ENCODE measurements at places on chromosomes 6 and 20.
A peak's percentile ranks its signal among the peaks of the same experiment; 100 is the strongest.

GRCh38 chr20:12573442-12573841 lies 435.3 kb upstream of the SPTLC3 start:
- DNase-seq, result no peak

DNA sequence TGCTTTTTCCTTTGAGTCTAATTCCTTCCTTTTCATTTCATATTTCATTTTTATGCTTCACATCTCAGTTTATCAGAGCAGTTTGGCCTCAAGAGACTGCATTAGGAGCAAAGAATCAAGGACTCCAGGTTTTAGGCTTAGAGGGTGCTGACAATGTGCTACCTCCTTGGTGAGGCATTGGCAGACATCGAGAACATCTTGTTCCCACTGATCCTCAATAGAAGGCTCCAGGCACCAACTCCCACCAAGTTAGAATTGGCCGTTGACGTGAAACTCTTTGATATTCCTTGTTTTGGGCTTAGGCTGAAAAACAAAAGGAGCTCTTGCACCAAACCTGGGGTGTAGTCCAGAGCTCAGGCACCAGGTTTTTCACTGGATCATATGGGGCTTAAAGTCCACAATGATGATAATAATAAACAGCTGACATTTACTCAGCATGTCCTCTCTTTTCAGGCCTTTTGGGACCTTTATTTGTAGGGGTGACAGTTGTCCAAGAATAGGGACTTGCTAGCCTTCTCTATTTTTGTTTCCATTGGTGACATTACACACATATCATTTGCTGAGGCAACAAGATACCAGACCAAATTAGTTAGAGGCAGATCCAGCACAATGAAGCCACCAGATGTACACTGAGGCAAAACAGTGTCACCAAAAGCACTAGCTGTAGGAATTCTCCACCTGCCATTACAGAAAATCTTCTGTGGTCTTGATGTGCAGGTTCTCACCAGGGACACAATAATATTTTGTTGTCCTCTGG lies 81.0 kb upstream of the ENPP5 start:
- no peak for DNase-seq

GRCh38 chr6:3803627-3804468 lies 45.3 kb upstream of the FAM50B start:
- DNase-seq, result no peak

DNA sequence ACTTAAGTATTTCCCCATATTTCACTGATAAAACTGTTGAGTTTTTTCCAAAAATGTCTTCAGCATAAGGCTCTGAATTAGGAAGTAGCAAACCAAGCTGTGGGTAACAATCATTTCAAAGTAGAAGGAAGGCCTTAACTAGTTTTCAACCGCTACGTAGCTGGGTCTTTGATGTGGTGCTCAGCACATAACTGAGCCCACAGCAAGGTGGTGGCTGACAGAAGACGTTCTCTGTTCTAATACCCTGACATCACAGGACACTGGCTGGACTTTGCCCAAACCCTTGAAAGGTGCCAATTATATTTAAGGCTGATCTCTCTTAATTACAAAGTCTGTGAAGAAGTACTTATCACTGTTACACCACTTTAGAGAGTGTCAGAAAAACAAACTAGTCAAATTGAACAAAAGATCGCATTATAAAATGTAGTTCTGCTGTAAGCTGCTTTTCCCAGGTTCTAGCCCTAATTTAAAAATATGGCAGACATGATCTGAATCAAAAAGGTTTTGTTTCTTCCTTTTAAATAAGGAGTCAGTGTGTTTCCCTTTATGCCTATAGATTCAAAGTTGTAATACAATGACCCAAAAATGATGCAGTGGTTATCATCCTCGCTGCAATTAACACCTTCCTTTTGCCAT lies 26.7 kb downstream of the MAN1A1 start:
- DNase-seq, result peak; percentile 22

DNA sequence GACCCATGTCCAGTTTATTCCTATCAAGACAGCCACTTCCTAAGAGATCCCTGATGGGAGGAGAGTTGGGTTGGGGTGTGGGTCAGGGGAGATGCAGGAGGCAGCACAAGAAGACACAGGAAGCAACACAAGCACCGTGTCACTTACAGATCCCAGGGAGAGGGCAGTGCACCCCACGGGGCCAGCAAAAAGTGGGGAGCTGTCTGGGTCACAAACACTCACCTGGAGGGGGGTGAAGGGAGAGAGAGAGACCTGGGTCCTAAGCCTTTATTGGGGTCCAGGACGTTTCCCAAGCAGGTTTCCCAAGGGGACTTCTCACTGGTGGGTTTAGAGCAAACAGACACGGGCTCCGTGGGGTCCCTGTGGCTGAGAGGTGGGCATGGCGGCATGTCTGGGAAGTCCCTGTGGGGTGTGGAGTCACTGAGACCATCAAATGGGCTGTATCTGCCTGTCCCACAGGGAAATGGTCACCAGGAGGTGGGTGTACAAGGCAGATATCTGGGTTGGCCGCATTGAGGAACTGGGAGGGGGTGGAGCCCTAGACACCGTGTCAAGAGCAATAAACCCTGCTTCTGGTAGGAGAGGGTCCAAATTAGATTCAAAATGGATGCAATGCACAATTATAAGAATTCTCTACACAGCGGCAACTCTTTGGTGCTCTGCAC lies 1.6 kb upstream of the CD93 start:
- DNase-seq, result no peak

DNA sequence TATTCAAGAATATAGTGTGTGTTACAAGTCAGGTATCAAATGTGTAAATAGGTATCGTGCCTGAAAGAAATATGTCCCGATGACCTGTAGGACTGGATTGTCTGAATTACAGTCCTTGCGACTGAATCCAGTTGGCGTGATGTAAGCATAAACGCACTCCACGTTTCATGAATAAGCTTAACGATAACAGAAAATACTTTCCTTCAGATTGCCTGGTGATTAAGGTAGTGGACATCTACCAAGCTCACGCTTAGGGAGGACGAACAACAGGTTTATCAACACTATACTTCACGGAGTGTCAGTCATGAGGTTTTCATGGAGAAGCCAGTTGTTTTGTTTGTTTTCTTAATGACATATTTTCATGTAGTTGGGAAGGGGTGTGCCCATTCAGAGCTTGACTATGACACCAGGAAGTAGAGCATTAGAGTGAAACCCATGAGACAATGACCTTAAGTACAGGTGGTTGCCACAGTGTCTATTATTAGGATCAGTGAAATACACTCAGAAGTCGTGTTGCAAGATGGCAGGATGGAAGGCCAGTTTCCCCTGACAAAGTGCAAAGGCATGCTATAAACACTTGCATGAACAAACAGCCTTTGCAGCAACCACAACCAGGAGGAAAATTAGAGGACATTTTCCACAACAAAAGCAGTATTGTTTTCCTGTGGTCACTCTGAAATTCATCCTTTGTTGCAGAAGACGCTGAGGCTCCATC lies 305.8 kb upstream of the PRDM1 start:
- DNase-seq, result no peak

GRCh38 chr6:30149234-30149633 lies 11.8 kb downstream of the TRIM10 start:
- no peak for DNase-seq

- DNase-seq, result no peak
Measured at GRCh38 chr6:41625442-41625841, 12.8 kb upstream of the MDFI start.

- no peak for DNase-seq
Measured at GRCh38 chr6:47836046-47836445, 54.2 kb downstream of the OPN5 start.

DNA sequence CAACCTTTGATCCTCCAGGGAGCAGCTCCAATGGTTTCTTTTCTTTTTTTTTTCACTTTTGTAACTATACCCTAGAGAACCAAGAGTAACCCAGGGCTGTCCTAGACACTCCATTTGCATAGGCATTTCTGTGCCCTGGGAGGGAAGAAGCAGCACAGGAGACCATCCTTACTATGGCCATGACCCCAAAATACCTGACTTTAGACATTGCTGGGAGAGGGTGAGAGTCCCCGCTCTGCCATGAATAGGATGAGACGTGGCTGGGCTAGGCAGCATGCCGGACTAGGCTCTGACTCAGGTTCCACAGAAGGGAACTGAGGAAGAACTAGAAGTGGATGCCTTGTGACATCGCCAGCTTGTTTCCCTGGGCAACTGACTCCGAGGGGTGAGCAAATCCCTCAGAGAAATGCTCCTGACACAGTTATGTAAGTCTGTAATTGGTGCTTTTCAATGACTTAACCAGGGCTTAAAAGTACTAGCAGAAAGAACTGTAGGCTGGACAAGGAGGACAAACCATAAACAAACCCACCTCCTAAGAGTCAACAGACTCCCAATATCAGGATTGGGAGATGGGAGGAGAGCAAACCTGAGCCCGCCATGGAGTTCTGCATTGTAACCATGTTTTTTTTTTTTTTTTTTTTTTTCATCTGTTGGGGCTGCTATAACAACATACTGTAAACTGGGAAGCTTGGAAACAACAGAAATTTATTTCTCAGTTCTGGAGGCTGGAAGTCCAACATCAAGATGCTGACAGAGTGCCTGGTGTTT lies 910 bp upstream of the ADTRP start:
- DNase-seq, result no peak

DNA sequence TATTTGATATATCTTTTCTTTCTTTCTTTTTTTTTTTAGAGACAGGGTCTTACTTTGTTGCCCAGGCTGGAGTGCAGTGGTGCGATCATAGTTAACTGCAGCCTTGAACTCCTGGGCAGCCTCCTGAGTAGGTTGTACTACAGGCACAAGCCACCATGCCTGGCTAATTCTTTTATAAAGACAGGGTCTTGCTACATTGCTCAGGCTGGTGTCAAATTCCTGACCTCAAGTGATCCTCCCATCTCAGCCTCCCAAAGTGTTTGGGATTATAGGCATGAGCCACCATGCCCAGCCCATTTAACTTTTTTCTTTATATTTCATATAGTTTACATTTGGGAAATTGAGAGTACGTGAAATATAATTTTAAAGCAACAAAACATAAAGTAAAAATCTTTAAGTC lies 10.1 kb downstream of the NUS1 start:
- DNase-seq, result no peak

DNA sequence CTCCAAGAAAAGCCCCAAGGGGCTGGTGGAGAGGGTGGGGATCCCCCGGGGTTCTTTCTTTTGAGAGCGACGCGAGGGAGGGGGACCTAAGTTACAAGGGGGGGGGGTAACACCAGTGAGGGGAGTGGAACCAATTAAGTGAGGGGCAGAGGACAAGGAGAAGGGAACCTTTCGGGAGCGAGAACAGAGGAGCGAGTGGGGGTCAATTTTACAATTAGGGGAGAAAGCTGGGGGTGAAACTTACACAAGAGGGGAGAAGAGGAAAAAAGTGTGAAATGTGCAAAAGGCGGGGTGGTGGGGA lies 548 bp downstream of the SALL4 start:
- no peak for DNase-seq

GRCh38 chr6:122715725-122716124 lies 63.8 kb upstream of the FABP7 start:
- no peak for DNase-seq

- no peak for DNase-seq
Measured at GRCh38 chr6:148980234-148980633, 233.4 kb downstream of the UST start.

DNA sequence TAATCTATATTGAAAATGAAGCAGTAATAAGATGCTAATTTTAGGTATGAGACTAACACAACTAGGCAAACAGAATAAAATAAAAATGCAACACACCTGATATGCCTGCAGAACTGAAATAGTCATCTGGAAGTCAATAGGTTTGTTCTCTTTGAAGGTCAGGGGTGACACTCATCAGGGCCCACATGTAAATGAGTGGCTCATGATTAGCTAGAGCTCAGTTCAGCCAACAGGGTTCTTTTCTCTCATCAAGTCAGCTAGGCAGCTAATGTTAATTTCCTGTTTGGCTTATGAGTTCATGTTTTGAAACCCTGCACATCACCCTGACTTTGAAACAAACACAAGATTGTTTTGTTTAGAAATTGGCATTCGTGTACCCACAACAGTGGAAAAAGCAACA lies 23.8 kb downstream of the SMLR1 start:
- DNase-seq, result no peak

DNA sequence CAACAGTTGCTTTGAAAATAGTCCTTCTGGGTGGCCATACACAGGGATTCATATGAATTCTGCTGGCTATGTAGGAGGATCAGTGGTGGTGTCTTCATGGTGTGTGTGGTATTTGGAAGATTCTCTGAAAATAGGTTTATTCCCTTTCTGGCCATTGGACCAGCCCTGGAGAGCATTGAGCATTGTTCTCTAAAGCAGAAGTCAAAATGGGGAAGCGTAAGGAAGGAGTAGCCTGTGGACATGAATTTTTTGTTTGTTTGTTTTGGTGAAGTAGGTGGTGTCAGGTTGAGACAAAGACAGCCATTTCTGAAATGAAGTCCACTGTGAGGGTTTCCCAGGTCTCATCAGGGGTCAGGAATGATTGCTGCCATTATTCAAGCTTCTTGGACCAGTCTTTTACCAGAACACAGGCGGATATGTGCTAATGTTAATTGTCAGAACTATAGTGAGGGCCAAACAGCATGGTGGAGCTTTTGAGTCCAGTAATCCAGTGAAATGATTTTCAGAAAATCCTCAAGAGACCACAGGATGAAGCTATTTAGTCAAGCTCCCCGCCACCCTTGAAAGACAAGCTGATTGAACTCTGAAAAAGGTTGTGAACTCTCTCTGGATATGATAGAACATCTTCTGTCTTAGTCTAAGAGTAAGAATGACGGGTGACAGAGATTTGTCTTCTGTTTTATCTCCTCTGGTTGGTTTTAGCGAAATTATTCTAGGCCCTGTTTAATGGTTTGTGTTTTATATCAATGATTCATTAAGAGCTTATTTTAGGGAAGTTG lies 60.0 kb downstream of the DNAH8 start:
- DNase-seq, result no peak

- no peak for DNase-seq
Measured at GRCh38 chr6:91149956-91150705, 563.3 kb upstream of the MAP3K7 start.

- DNase-seq, result peak; percentile 39
Measured at GRCh38 chr6:27139756-27140579, 107.5 kb upstream of the PRSS16 start.

DNA sequence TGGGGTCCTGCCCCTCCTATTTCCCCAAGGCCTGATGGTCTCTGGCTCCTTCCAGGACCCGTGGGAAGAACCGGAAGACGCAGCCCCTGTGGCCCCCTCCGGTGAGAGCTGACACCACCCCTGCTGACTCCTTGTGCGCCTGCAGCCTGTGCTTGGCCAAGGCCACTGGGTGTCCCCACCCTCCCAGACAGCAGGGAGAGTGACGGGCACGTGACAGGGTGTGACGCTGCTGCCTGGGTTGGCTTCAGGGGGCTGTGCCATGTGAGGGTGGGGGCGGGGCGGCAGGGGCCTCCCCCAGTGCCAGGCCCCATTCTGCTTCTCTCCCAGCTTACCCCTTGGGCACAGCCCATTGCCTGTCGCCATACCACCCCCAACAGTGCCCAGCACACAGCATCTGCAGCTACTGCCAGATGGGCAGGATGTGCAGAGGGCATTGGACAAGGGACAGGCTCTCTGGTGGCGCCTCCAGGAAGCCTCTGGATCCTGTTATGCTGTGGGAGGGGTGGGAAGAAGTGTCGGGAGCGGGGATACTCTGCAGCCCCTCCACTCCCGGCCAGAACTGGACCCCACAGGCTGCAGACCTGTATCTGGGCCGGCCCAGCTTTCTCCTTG lies 2.9 kb downstream of the BIRC7 start:
- no peak for DNase-seq
